ENCODE measurements at places on chromosomes 1 and 21.
A peak's percentile ranks its signal among the peaks of the same experiment; 100 is the strongest.

- H3K27me3 ChIP-seq, result no peaks in the 10 kb centered on the region
- H3K4me3 ChIP-seq, result no peak overlapping the region
- DNase-seq, result no peak
- H3K27ac ChIP-seq, result no peak overlapping the region
- H3K36me3 ChIP-seq, result no peaks in the 10 kb centered on the region
Measured at GRCh38 chr21:29647353-29647781, 292.4 kb downstream of the GRIK1 start.

DNA sequence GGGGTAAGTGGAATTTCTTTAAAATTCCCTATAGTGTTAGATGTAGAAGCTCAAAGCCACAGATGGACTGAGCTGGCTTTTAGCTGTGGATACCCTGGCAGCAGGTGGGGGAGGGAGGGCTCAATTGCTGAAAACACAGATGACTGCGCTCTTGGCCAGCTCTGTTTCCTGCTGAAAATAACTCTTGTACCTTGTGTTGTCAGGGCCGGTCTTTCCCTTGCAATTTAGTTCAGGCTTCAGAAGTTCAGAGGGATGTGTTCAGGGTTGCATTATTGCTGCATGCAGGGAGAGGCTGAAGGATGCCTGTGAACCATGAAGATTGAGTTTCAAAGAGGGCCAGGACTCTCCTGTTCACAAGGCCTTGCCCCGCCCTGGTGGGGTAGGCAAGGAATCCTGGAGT is 58.1 kb upstream of the GCLM start:
- no peaks in the 10 kb centered on the region for H3K27me3 ChIP-seq
- H3K4me3 ChIP-seq, result no peak overlapping the region
- no peak for DNase-seq
- H3K27ac ChIP-seq, result no peak overlapping the region
- H3K4me1 ChIP-seq, result no peaks in the 10 kb centered on the region
- no peaks in the 10 kb centered on the region for H3K36me3 ChIP-seq

- peak overlapping the region; percentile 0 for H3K27ac ChIP-seq
- peaks cover 36% of the 10 kb centered on the region for H3K4me1 ChIP-seq
- peak overlapping the region; percentile 52 for H3K4me3 ChIP-seq
- H3K27me3 ChIP-seq, result no peaks in the 10 kb centered on the region
Measured at GRCh38 chr1:54376430-54377039, 29.7 kb downstream of the SSBP3 start.

- H3K36me3 ChIP-seq, result no peaks in the 10 kb centered on the region
- no peak overlapping the region for H3K27ac ChIP-seq
- DNase-seq, result peak; percentile 58
- peak overlapping the region; percentile 40 for H3K4me3 ChIP-seq
- H3K4me1 ChIP-seq, result 0 out of 2 replicates have a peak, but pooled peaks cover 2% of the 10 kb centered on the region
Measured at GRCh38 chr1:37391211-37392011, 83.0 kb upstream of the ZC3H12A start.

DNA sequence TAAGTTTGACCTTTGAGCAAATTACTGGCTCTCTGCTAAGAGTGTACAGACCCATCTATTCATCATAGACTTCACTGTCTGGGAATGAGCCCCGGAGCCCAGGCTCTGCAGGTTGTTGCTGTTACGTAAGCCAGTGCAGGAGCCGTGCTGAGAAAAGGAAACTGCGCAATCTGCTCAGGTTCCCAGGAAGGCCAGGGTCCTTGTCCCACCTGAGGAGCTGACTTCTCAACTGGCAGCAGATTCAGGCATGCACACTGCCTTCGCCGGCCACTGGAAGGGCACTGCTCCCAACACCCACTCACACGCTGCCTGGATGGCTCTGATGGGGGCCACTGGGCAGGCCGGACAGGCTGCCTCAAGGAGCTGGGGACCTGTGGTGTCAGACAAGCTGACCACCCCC is 19.5 kb downstream of the RCAN1 start:
- no peak overlapping the region for H3K27ac ChIP-seq
- no peaks in the 10 kb centered on the region for H3K27me3 ChIP-seq
- no peaks in the 10 kb centered on the region for H3K36me3 ChIP-seq
- no peak for DNase-seq
- no peak overlapping the region for H3K4me3 ChIP-seq
- H3K4me1 ChIP-seq, result peaks cover 4% of the 10 kb centered on the region

DNA sequence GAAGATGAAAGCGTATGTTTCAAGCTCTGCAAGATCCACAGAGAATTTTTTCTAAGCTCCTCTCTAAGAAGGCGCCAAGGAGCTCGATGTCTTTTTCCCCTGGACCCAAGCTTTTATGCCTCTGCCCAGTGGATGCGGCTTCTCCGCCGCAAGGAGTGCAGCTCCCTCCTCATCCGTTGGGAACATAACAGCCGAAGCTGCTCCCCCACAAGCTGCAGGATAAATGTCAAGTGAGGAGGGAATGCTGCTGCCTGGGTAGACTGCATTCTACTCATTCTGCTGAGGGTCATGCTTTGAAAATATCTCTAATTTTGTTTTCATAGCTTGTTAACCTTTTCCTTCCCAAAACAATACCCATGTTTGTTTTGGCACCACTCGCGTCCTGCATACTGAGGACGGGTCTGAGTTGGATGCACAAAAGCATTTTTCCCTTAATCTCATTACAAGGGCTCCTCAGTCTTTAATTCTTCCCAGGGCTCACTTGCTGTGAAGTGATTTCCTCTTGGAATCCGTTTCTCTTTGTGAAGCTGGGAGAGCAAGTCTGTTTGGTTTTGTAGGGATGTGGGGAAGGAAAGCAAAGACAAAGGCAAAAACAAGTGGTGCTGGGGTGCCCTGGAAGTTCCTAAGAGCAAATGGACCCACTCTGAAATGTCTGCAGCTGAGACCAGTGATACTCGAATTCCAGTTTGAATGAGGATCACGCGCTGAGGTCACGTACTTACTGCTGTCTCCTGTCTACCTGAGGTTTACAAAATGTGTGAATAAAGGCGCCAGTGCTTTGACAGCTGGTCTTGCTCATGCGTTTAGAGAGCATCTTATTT is 134.0 kb upstream of the IRF2BP2 start:
- H3K4me1 ChIP-seq, result 0 out of 2 replicates have a peak, but pooled peaks cover 3% of the 10 kb centered on the region
- peak overlapping the region; percentile 25 for H3K27ac ChIP-seq
- H3K36me3 ChIP-seq, result no peaks in the 10 kb centered on the region

GRCh38 chr1:7501084-7501491 is 270.0 kb upstream of the VAMP3 start:
- no peak overlapping the region for H3K27ac ChIP-seq
- peak overlapping the region; percentile 25 for H3K4me3 ChIP-seq
- no peak for DNase-seq

- no peak overlapping the region for H3K4me3 ChIP-seq
- no peaks in the 10 kb centered on the region for H3K36me3 ChIP-seq
Measured at GRCh38 chr21:21003701-21004100, 5.5 kb downstream of the NCAM2 start.

GRCh38 chr1:55718758-55719671 is 503.9 kb upstream of the USP24 start:
- peak overlapping the region; percentile 16 for H3K4me3 ChIP-seq
- no peaks in the 10 kb centered on the region for H3K36me3 ChIP-seq
- H3K27me3 ChIP-seq, result no peaks in the 10 kb centered on the region
- H3K27ac ChIP-seq, result no peak overlapping the region
- peaks cover 8% of the 10 kb centered on the region for H3K4me1 ChIP-seq

DNA sequence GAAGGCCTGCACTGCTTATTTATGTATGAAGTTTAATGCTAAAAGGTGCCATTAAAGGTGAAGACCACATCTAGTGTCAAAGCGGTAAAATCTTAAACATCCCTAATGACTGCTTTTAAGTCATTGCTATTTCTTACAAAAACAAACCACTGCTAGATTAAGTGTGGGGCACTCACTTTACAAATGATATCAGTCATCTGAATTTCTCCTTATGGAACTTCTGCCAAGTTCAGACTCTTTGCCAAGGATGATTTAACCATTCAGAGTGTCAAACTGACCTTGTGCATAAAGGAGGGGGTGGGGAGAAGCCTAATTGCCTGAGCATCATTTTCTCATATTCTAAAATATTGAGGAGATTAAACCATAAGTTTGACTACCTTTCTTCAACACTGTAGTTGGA is 271.5 kb downstream of the TGFB2 start:
- no peaks in the 10 kb centered on the region for H3K36me3 ChIP-seq
- H3K4me3 ChIP-seq, result no peak overlapping the region
- H3K4me1 ChIP-seq, result peaks cover 2% of the 10 kb centered on the region
- no peaks in the 10 kb centered on the region for H3K27me3 ChIP-seq
- DNase-seq, result no peak

DNA sequence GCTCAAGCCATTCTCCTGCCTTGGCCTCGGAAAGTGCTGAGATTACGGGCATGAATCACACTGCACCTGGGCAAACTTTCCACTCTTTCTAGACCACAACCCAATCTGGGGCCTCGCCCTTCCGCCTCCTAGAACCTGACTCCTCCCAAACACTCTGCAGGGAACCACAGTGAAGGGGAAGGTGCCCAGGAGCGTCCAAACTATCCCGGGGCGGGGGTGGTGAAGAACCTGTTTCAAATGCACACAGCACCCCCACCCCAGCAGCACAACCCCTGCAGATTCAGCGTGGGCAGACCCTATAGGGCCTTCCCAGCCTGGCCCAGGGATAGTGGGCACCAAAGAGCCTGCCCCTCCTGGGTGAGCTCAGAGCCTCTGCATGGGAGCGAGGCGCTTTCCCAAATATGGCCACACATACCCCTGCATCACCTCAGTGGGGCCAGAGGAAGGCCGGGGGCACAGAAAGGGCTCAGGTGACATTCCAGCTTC is 86.9 kb downstream of the STUM start:
- no peak overlapping the region for H3K27ac ChIP-seq
- H3K36me3 ChIP-seq, result peaks cover 2% of the 10 kb centered on the region
- no peak for DNase-seq
- H3K4me3 ChIP-seq, result no peak overlapping the region

- H3K27me3 ChIP-seq, result no peaks in the 10 kb centered on the region
- no peaks in the 10 kb centered on the region for H3K4me1 ChIP-seq
- H3K27ac ChIP-seq, result no peak overlapping the region
Measured at GRCh38 chr1:162822391-162823200, 32.1 kb downstream of the HSD17B7 start.

DNA sequence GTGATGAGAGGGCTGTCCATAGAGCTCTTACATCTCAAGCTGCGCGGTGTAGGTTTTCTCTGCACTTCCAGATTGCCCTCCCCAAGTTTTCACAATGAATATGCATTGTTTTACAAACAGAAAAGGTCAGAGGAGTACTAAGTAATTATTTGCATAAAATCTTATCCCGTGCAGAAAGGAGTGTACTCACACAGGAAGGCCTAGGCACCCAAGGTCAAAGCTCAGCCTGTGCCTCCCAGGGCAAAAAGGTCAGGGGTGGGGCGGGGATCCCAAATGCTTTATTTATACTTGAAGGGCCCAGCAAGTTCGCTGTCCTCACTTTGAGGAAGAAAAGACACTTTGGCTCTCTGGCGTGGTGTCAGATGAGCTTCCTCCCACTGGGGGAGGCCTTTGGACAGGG is 10.3 kb upstream of the KCNE1 start:
- H3K27me3 ChIP-seq, result no peaks in the 10 kb centered on the region
- peaks cover 4% of the 10 kb centered on the region for H3K4me1 ChIP-seq
- no peak overlapping the region for H3K27ac ChIP-seq
- H3K36me3 ChIP-seq, result no peaks in the 10 kb centered on the region

- H3K27ac ChIP-seq, result no peak overlapping the region
- peaks cover 4% of the 10 kb centered on the region for H3K4me1 ChIP-seq
- DNase-seq, result no peak
- H3K36me3 ChIP-seq, result peaks cover 52% of the 10 kb centered on the region
- H3K4me3 ChIP-seq, result no peak overlapping the region
- H3K27me3 ChIP-seq, result no peaks in the 10 kb centered on the region
Measured at GRCh38 chr1:203058676-203058935, 27.2 kb downstream of the MYOG start.

GRCh38 chr1:218459878-218460711 is 115.0 kb downstream of the TGFB2 start:
- H3K27me3 ChIP-seq, result no peaks in the 10 kb centered on the region
- no peaks in the 10 kb centered on the region for H3K36me3 ChIP-seq
- H3K27ac ChIP-seq, result peak overlapping the region; percentile 35
- DNase-seq, result peak; percentile 56
- peaks cover 10% of the 10 kb centered on the region for H3K4me1 ChIP-seq

DNA sequence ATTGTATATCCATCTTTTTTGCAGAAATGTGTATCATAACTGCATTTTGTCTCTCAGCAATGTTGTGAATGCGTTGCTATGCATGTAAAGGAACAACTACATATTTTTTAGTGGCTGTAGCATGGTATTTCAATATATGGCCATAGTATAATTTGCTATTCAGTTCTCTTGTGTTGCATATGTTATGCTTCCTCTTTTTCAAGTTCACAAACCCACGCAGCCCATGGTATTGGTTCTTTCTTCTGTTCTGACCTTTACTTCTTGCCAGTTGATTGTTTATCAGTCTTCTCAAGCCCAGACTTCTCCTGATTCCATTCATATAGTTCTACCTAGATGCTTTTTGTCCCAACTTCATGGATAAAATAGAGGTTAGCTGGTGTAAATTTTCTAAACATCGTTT is 6.1 kb downstream of the SLC22A15 start:
- H3K4me3 ChIP-seq, result no peak overlapping the region
- H3K27ac ChIP-seq, result no peak overlapping the region
- H3K27me3 ChIP-seq, result no peaks in the 10 kb centered on the region
- H3K36me3 ChIP-seq, result no peaks in the 10 kb centered on the region
- no peak for DNase-seq
- no peaks in the 10 kb centered on the region for H3K4me1 ChIP-seq

DNA sequence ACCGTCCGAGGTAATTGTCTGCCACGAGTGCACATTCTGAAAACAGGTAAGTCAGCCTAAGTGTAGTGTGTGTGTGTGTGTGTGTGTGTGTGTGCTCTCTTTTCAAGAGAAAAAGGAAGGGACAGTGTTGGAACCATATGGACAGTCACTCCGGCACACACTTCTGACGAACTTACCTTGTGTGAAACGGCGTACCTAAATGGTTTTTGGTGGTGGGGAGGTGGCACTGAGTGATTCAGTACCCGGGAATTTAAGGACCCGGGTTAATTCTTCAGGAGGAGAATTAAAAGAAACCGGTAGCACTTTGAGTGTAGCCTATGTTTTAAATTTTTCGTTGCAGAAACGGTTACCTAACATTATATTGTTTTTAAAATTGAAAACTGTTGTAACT is 286 bp downstream of the ODR4 start:
- DNase-seq, result no peak
- no peaks in the 10 kb centered on the region for H3K4me1 ChIP-seq
- peaks cover 17% of the 10 kb centered on the region for H3K36me3 ChIP-seq
- H3K27me3 ChIP-seq, result no peaks in the 10 kb centered on the region

- DNase-seq, result peak; percentile 32
- no peak overlapping the region for H3K27ac ChIP-seq
- 0 out of 3 replicates have a peak overlapping the region, but pooled peaks have one; percentile 15 for H3K4me3 ChIP-seq
- no peaks in the 10 kb centered on the region for H3K36me3 ChIP-seq
- H3K4me1 ChIP-seq, result peaks cover 18% of the 10 kb centered on the region
Measured at GRCh38 chr1:210369425-210369824, 40.7 kb downstream of the HHAT start.

GRCh38 chr1:203346060-203346768 is 4.7 kb downstream of the FMOD start:
- no peaks in the 10 kb centered on the region for H3K36me3 ChIP-seq
- H3K4me1 ChIP-seq, result peaks cover 1% of the 10 kb centered on the region
- H3K27ac ChIP-seq, result no peak overlapping the region
- no peaks in the 10 kb centered on the region for H3K27me3 ChIP-seq
- no peak overlapping the region for H3K4me3 ChIP-seq

GRCh38 chr1:213192026-213192425 is 141.0 kb downstream of the RPS6KC1 start:
- H3K4me1 ChIP-seq, result no peaks in the 10 kb centered on the region
- no peak for DNase-seq
- no peak overlapping the region for H3K4me3 ChIP-seq
- H3K27ac ChIP-seq, result no peak overlapping the region
- H3K36me3 ChIP-seq, result peaks cover 8% of the 10 kb centered on the region

GRCh38 chr1:238653693-238654321 is 732.6 kb upstream of the CHRM3 start:
- H3K36me3 ChIP-seq, result no peaks in the 10 kb centered on the region
- H3K27ac ChIP-seq, result no peak overlapping the region
- H3K4me1 ChIP-seq, result peaks cover 2% of the 10 kb centered on the region
- H3K4me3 ChIP-seq, result no peak overlapping the region

Data from H9 (cell line).